CD8-positive, alpha-beta T cell (primary cell): ENCODE measurements at places on chromosomes 5 and 9. TPM values are rescaled to one million over a fixed set of nuclear protein-coding genes. Genes with fewer than 3 reads are reported as not detected.

Gene RGS7BP
- total RNA-seq: not detected

DNA sequence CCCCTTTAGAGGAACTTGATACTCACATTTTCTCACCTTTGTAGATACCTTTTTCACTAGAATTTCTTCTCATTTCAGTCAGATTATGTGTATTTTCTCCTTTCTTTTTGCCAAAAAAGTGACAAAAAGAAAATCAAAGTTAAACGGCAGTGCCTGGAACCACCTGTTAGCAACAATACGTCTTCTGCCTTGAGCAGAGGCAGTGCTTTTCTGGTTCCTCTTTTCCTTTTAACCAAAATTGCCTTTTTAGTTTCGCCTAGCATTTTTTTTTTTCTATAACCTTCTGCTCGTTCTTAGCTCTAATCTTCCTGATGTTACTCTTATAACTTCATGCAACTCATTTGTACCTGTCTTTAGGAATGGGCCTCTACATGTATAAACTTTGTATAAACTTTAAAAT, 26.1 kb downstream of the SMIM32 start:
- no peak for DNase-seq

Gene IFNK
- total RNA-seq: not detected

Gene DND1
- 1.6 TPM for total RNA-seq

- DNase-seq: no peak
Observed at GRCh38 chr9:7977586-7977985, 178.0 kb upstream of the DMAC1 start.

GRCh38 chr5:168670881-168671575, 91.9 kb upstream of the PANK3 start:
- DNase-seq: no peak

GRCh38 chr5:149561848-149562247, 10.6 kb upstream of the CSNK1A1 start:
- DNase-seq: no peak

GRCh38 chr9:15246243-15246642, 60.8 kb downstream of the TTC39B start:
- DNase-seq: no peak

DNA sequence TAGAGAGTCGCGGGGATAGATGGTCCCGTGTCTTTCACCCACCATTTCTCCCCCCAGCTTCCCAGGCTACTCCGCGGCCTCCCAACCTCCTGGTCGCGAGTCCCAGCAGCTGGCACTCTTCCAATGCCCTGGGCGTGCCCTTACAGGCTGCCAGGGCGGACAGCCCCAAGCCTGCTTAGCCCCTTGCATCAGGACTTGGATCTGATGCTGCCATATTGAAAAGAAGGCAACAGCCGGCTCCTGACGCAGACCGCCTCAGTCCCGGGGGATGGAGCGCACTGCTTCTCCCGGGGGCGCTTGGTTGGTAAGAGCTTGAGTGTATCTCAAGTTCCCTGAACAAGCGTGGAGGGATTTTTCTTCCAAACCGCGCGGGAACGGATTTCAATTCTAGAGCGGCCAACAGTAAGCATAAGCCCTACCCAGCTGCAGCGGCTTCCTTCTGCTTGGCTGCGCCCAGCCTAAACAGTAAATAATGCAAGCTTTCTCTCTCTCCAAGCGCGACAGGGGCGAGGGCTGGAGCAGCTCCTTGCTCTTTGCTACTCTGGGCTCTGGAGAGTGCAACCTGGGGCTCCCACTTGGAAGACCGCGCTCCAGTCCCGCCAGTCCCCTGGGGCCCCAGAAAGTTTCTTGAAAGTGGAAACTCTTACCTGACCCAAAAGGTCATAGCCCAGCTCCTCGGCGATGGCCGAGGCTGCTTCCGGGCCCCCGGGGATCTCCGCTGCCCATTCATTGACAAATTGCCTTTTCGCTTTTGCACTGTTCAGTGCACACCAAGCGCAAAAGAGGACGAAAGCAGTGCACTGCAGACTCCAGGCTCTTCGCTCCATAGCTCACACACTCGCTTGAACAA, 607 bp downstream of the PCSK1 start:
- DNase-seq: no peak

DNA sequence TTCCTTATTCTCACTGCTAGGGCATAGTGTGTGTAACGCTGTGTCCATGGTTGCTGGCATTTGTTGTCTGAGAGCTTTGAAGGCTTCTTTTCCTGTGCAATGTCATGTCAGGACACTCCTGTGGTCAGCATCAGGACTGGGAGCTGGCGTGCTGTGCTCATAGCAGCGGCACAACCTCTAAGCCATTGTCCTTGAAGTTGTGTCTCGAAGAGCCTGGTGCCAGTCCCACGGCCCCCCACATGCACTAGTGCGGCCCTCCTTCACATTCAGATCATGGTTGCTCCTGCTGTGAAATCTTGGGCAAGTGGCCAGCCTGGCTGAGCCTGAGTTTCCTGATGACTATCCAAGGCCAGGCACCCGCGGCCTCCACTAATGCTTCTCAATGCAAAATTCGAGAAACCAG, 32.4 kb downstream of the PDZD2 start:
- DNase-seq: no peak

- no peak for DNase-seq
Observed at GRCh38 chr9:108045851-108046250, 556.3 kb upstream of the KLF4 start.

DNA sequence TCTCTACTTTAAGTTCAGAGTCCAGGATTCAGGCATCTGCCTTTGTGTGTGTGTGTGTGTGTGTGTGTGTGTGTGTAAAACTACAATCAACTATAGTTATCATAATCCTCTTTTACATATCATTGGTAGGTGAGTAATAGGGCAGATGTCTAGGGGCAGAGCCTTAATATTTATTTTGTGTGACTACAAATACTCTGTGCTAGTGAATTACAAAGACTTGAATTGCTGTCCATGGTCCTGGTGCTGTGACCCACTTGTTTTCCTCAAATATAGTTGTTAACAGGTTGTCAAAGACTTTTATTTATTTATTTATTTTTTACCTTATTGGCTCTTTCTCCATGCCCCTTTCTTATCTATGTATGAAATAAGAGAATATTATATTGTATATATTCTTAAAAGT, 196.8 kb downstream of the ANXA1 start:
- DNase-seq: no peak

DNA sequence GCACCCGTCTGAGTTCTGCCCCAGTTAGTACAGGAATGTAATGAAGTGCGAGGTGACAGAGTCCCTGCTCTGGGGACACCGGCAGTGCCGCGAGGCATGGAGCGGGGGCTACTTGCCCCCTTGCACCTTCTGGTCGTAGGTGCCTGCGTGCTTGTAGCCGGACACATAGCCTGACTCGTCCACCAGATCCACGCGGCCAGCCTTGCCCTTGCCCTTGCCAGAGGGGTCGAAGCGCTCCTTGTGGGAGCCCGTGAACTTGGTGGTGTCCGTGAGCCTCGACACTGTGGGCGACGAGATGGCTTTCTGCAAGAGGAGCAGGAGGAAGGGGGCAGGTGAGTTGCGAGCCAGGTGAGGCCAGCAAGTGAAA, 28.2 kb downstream of the TPPP start:
- no peak for DNase-seq

GRCh38 chr5:34755926-34756325, 83.0 kb upstream of the TTC23L start:
- no peak for DNase-seq

DNA sequence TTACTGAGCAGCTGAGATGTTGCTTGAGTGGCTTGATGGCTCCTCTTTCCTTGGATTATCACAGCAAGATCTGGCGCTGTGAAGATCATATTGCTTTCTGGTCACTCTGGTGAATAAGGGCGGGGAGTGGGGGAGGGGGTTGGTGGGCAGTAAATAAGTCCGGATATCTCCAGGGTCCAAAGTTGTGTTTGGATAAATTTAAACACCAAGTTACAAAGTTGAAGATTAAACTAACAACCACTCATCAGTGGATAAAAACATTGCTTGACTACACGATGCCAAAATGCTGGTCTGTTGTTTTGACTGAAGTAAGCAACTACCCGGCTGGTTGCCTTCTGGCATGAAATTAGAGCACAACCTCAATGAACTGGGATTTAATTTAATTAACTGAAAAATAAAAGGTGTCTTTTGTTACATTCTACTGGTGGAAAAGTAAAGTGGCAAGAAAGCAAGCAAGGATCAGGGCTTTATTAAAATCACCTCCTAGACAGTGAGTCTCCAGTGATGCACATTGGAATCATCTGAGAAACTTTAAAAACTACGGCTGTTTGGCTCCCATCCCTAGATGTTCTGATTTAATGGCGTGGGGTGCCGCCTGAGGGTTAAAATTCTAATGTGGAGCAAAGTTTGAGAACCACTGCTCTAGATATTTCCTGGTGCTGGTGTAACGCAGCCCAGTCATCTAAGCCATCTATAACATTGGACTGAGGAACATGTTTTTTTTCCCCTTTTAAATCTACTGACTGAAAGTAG, 86.7 kb upstream of the AGXT2 start:
- no peak for DNase-seq

- DNase-seq: no peak
Observed at GRCh38 chr5:9439531-9440292, 106.2 kb downstream of the SEMA5A start.

GRCh38 chr9:135267191-135267809, 179.8 kb downstream of the OLFM1 start:
- no peak for DNase-seq

DNA sequence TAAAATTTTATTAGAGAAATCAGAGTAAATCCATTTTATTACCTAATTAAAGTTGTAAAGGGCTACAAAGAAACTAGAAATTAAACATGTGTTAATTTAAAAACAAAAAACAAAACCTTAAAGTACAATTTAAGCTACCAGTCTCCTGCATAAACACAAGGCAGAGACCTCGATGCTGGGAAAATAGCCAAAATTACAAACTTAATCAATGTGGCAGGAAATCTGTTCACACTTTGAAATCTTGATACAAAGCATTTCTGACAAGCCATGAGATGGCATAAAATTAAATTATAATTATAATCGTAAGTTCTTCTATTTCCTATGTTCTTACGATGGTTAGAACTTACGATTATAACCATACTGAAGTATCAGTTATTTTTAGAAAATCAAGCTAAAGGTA, 158.0 kb upstream of the FREM1 start:
- no peak for DNase-seq

DNA sequence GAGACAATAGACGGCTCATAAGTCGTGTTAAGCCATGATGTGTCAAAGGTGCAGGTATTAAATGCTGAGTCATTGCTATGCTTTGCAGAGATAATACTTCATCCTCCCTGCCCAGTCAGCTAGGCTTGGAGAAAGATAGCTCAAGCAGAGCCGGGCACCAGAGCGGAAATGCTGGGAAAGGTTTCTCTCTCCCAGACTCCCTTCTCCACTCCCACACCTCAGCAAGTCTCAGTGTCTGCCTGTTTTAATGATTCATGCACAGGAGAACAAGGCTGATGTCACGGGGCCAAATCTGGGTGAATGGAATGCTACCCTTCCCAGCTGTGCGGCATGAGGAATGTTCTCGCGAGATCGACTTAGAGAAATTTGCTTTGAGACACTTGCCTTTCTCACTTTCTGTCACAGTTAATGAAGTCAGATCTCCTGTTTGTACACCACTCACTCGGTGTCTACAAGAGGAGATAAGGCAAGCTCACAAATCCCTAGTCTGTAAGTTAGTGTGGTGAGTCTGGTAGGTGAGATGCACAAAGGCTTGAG, 204.4 kb downstream of the EFNA5 start:
- DNase-seq: no peak

- no peak for DNase-seq
Observed at GRCh38 chr9:116991051-116991450, 303.9 kb downstream of the TRIM32 start.

Gene PCDHB11
- not detected for total RNA-seq
